ENCODE measurements at places on chromosomes 16 and 17. TPM values are rescaled to one million over a fixed set of nuclear protein-coding genes. Genes with fewer than 3 reads are reported as not detected.

The WNT9B gene
- total RNA-seq = not detected

DNA sequence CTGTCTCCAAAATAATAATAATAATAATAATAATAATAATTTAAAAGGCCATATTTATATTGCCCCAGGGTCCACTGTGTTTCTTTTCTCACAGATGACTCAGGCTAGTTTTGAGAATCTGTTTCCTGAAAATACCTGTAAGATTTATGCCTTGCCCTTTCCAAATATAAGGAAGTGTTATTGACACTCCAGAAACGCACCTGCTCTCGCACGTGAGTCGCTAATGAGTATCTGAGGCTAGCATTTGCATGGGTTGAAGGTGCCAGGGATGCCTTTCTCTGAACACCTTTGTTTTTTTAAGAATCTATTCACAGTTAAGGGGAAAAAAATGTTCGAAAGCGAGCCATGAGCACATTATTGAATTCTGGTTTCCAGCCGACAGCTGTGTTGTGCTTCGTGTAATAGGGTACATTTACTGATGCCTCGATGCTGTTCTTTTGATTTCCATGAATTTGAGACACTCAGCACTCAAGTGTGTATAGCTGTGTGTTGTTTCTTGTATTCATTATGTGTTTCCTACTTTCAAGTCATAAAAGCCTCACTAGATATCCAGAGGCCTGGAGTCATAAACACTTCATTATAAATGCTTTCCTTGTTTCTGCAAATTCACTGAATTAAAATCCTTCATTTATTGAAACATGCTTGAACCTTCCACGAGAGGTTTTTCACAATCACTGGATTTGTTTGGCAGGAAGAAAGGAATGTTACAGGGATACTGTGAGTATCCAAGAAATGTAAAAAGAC is 45.0 kb upstream of the NOL11 start:
- H3K4me3 ChIP-seq = no peak overlapping the region
- DNase-seq = no peak
- H3K27me3 ChIP-seq = no peaks in the 10 kb centered on the region
- H3K4me1 ChIP-seq = peaks cover 7% of the 10 kb centered on the region
- H3K36me3 ChIP-seq = peaks cover 11% of the 10 kb centered on the region

DNA sequence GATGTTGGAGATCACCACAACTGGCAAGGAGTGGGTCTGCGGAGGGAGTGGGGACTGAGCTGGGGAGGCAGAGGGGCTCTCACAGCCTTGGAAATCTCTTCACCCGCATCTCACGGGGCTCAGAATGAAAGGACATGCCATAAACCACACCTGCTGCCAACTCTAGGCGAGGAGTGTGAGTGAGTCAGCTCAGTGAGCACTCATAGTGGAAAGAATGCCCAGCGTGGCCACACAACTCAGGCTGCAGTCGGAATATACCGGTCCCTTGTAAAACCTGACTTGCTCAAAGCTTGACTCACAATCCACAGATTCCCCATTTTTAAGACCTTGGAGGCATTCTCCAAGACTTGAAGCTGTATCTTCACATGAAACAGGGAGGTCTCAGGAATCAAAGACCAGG is 36.7 kb downstream of the STAT5A start:
- H3K4me3 ChIP-seq = no peak overlapping the region
- no peak overlapping the region for H3K27ac ChIP-seq
- H3K27me3 ChIP-seq = no peaks in the 10 kb centered on the region
- peaks cover 9% of the 10 kb centered on the region for H3K36me3 ChIP-seq
- DNase-seq = no peak

The CCDC78 gene
- total RNA-seq = 16.2 TPM

DNA sequence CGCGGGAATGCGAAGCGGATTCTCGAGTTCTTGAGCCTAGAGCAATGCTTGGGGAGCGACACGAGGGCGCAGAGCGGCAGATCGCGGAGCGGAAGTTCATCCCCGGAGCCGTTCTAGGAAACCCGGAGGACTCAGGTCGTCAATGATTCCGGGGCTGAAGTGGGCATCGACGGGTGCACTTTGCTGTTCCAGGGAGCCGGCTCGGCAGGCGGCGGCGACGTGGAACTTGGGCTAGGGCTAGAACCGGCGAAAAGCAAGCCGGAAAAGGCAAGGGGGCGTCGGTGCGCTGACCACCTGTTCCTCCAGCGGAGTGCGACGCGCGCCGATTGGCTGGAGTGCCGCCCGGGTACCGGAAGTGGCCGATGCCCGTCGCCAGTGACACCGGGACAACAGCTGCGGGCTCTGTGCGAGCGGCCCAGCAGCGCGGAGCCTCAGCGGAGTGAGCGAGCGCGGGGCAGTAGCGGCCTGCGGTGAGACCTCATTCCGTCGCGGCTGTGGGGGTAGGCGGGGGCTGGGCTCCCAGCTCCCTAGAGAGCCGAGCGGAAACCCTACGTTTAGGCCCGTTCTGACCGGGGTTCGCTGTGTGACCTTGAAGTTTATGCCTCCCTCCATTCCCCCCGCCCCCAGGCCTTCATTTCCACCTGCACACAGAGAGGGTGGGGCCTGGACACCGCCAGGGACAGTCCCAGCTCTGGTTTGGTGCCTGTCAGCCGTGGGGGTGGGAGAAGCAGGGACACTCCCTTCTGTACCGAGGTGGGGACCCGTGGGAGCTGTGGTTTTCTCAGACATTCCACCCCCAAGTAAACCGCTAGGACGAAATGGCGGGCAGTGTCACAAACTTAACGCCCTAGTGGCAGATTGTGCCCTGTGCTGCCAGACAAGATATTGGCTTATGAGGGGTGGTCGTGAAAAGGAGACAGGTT is at the start of gene ZFP3:
Gene ZFP3, plus strand, starts transcription at position 362 of the 923 bp plus-strand sequence. CDS start 13,038 bp downstream, outside the sequence.
- DNase-seq = peak; percentile 56
- H3K27me3 ChIP-seq = no peaks in the 10 kb centered on the region
- H3K27ac ChIP-seq = peak within 1 kb of the TSS; percentile 66
- peak within 1 kb of the TSS; percentile 67 for H3K4me3 ChIP-seq

The KRTAP4-4 gene
- total RNA-seq = not detected

The NPIPB6 gene
- 0.44 TPM for total RNA-seq

The SLC35G6 gene
- not detected for total RNA-seq

The ADAP2 gene
- total RNA-seq = 7.4 TPM

DNA sequence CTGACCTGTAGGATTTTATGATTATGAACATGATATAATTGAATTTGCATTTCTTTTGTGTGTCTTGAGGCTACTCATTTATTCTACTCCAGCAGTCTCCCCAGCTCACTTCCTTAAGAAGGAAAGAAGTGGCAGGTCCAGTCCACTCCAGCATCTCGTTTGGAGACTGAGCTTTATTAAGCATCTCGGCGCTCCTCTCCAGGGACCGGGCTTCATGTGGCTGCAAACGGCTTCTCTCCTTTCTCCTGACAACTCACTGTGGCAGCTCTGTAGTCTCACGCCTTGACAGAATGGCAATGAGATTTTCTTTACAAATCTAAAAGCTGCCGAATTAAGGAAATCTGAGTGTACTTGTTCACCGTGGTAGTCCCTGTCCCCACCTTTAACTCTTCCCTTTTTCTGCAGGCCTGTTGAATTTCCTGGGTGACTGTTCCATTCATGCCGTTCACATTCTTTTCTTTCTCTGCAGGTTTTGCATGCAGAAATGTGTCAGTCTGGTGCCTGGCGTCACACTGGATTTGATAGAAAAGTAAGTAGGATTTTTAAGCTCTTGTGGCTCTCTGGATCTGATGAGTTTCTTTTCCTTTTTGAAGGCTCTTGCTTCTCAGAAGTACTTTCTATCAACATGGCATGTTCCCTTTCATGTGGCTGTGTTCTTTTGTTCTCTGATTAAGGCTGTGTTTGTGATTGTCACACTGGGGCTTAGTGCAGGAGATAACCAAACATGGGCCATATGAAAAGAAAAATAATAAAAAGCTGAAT is 200.5 kb upstream of the CHMP6 start:
- no peaks in the 10 kb centered on the region for H3K27me3 ChIP-seq
- peaks cover 39% of the 10 kb centered on the region for H3K4me1 ChIP-seq
- H3K36me3 ChIP-seq = 0 out of 2 replicates have a peak, but pooled peaks cover 4% of the 10 kb centered on the region
- H3K27ac ChIP-seq = peak overlapping the region; percentile 75
- no peak for DNase-seq
- H3K4me3 ChIP-seq = no peak overlapping the region

The PDE6G gene
- 6.0 TPM for total RNA-seq

DNA sequence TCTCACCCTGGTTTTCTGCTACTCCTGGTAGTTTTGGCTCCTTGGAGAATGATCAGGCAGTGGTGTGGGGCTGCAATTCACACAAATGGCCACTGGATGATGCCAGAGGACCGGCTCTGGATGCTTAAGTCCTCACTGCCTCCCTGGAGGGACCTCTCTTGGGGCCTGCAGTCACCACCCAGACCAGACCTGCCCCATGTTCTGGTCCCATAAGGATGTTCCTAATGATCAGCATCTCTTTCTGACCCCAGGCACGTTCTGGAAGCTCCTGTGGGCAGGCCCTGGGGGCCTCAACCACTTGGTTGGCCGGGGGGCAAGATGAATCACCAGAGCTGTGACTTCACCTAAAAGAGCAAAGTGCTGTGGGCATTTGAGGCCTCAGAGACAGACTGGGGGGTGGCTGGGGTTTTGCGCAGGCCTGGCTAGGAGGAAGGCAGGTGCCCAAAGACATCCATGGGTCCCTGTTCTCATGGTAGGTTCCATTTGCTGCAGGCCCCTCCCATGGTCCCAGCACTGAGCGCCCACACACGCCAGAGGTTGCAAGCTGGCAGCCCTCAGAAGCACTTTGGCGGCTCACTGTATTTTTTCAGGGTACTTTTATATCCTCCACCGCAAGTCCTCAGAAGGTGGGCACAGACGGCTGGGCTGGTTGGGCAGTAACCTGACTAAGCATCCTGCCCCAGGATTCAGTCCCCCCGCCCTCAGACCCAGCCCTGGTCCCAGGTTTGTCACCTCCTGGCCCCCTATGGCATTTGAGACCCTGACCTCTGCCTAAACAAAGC is 53.2 kb downstream of the NT5M start:
- H3K27ac ChIP-seq = no peak overlapping the region
- peak; percentile 2 for DNase-seq
- H3K36me3 ChIP-seq = no peaks in the 10 kb centered on the region
- H3K4me1 ChIP-seq = no peaks in the 10 kb centered on the region

DNA sequence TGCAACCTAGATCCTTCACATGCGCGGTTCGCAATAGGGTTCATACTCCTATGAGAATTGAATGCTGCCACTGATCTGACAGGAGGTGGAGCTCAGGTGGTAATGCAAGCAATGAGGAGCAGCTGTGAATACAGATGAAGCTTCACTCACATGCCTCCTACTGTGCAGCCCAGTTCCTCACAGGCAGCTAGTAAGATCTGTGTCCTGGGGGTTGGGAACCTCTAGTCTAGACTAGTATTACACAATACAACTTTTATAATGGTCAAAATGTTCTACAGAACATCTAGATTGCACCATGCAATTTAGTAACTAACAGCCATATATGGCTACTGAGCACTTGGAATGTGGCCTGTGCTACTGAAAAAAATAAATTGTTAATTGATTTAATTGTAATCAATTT is 26.7 kb downstream of the ABCA5 start:
- peaks cover 2% of the 10 kb centered on the region for H3K36me3 ChIP-seq
- H3K27ac ChIP-seq = no peak overlapping the region
- no peaks in the 10 kb centered on the region for H3K27me3 ChIP-seq
- no peak overlapping the region for H3K4me3 ChIP-seq
- no peaks in the 10 kb centered on the region for H3K4me1 ChIP-seq

The SLC5A10 gene
- total RNA-seq = not detected

The ABCC3 gene
- 1.5 TPM for total RNA-seq

The ADAM11 gene
- 0.13 TPM for total RNA-seq

GRCh38 chr17:48241131-48241591 is 133.6 kb downstream of the SNX11 start:
- peak overlapping the region; percentile 74 for H3K27ac ChIP-seq
- DNase-seq = peak; percentile 54
- H3K4me3 ChIP-seq = no peak overlapping the region
- no peaks in the 10 kb centered on the region for H3K27me3 ChIP-seq
- peaks cover 46% of the 10 kb centered on the region for H3K4me1 ChIP-seq
- no peaks in the 10 kb centered on the region for H3K36me3 ChIP-seq

The CCDC200 gene
- total RNA-seq = not detected

The NT5M gene
- 8.4 TPM for total RNA-seq

- H3K4me3 ChIP-seq = no peak overlapping the region
- DNase-seq = no peak
- no peaks in the 10 kb centered on the region for H3K36me3 ChIP-seq
- H3K4me1 ChIP-seq = peaks cover 4% of the 10 kb centered on the region
- H3K27ac ChIP-seq = no peak overlapping the region
These were observed 3.7 kb downstream of the RHBDL3 start for GRCh38 chr17:32269377-32269776.

DNA sequence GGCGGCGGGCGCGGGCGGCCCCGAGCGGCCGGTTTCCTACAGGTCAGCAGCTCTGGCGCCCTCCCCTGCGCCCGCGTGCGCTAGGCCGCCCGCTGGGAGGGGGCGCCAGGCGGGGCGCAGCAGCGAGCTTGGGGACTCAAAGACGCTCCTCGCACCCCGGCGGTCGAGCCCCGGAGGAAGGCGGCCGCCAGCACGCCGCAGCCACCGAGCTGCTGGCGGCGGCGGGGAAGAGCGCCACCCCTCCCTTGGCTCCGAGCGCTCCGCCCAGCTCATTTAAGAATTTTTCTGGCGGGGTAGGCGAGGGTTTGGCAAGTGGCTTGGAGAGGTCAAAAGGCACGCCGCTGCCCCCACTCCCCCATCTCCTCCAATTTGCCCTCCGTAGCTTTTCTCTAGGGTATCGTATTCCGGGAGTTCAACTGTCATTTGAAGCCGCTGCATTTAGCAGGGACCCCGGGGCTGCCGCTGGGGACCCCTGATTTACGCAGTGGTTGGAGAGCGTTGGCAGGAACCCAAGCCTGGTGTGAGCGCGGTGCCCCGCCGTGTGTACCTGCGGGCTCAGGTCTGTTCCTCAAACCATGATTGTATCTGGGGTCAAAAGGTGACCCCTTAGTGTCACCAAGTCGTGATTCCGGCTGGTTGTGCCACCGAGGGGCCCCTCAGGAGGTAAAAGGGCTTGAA is 59.5 kb upstream of the GSE1 start:
- no peaks in the 10 kb centered on the region for H3K36me3 ChIP-seq
- peaks cover 6% of the 10 kb centered on the region for H3K4me1 ChIP-seq
- no peaks in the 10 kb centered on the region for H3K27me3 ChIP-seq
- H3K27ac ChIP-seq = peak overlapping the region; percentile 97

The NOL11 gene
- 69.8 TPM for total RNA-seq

- H3K27ac ChIP-seq = no peak overlapping the region
- H3K27me3 ChIP-seq = no peaks in the 10 kb centered on the region
- H3K4me1 ChIP-seq = no peaks in the 10 kb centered on the region
- peaks cover 38% of the 10 kb centered on the region for H3K36me3 ChIP-seq
- DNase-seq = no peak
- H3K4me3 ChIP-seq = no peak overlapping the region
These were observed 13.2 kb downstream of the PSMD12 start for GRCh38 chr17:67353161-67353560.

DNA sequence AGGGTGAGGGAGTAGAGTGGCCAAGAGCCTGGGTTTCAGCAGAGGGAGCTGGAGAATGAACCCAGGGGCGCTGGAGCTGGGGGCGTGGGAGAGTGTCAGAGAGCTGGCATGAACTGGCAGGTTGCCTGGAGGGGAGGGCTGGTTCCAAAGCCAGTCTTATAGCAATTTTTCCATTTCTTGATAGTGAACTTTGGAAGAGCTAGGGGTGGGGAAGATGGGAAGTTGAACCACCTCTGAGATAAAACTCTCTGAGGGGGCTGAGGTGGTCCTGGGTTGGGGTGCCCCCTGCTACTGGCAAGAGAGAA is 36.9 kb downstream of the ADGRG5 start:
- H3K36me3 ChIP-seq = no peaks in the 10 kb centered on the region
- H3K4me1 ChIP-seq = no peaks in the 10 kb centered on the region

The TRPV3 gene
- total RNA-seq = 5.2 TPM

The TLCD3B gene
- total RNA-seq = 0.51 TPM

The C17orf78 gene
- not detected for total RNA-seq

The SHISA6 gene
- total RNA-seq = not detected
